ENCODE measurements at places on chromosomes 3 and 15.

DNA sequence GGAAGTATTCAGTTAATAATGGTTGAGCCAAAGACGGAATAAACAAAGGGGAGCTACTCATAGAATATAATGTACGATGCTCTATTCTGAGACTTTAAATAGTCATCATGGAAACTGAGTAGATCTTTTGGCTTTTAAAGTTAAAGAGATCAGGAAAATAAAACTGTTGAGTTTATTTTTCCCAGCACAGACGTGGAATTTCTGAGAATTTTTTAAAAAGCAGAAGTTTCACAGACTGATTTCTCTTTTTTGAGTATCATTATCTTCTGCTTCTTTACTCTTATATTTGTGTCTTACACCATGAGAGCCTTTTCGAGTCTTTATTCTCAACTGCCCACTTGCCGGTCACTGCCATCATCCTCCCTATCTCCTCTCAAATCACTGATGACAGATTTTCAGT is 13.2 kb downstream of the P2RY14 start:
- no peak for DNase-seq

GRCh38 chr3:32176989-32177701 is 61.3 kb upstream of the CMTM8 start:
- no peak for DNase-seq

DNA sequence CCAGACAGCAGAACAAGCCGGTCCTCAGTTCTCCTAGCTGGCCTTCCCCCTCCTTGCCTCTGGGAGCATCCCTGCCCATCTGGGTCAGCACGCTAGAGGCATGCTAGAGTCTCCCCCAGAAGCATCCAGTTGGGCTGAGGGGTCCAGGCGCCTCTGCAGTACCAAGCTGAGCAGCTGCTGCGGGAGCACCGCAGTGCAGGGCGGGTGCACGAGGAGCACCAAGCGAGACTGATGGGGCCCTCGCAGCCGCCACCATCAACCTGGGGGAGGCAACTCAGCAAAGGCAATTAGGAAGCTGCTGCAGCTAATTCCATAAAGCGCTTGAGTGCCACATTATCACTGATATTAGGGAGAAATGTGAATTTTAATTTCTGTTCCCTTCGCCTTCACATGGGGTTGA is 12.4 kb downstream of the CACNA2D3 start:
- no peak for DNase-seq

- DNase-seq = no peak
These were observed 40.9 kb upstream of the RYK start for GRCh38 chr3:134291319-134292254.

DNA sequence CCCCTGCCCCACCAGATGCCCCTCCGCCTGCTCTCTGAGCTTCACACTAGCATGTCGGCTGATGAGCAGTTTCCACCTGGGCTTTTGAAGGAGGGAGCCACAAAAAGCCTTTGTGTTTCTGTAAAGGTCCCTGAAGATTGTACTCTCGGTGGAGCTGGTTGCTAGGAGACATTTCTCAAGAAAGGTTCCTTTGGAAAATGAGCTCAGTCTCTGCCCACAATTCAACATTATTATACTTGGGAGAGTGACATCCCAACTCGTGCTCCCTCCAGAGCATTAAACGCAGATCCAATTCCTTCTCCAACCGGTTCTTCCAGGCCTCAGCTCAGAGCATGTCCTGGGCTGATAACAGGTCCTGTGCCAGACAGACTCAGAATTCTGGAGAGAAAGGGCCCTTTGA is 26.8 kb upstream of the FAM107A start:
- no peak for DNase-seq

- no peak for DNase-seq
These were observed 200.2 kb upstream of the GOLGA6L4 start for GRCh38 chr15:84035399-84035766.

- no peak for DNase-seq
These were observed 39.6 kb downstream of the HGD start for GRCh38 chr3:120642368-120642948.

DNA sequence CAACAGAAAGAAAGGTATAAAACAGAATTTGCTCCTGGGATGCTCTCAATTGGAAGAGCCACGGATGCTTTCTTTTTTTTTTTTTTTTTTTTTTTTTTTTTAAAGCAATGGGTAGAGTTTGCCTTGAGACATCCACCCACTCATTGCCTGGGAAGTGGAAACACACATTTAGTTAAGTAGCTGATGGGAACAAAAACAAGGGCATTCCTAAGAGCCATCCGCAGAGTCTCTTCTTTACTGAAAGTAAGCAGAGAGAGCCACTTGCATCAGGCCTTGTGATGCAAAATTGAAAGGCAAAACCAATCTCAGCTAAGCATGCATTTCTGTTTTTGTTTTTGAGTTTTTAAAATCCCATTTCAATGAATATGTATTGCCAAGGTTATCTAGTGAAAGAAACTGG is 787.9 kb upstream of the LMCD1 start:
- DNase-seq = no peak

DNA sequence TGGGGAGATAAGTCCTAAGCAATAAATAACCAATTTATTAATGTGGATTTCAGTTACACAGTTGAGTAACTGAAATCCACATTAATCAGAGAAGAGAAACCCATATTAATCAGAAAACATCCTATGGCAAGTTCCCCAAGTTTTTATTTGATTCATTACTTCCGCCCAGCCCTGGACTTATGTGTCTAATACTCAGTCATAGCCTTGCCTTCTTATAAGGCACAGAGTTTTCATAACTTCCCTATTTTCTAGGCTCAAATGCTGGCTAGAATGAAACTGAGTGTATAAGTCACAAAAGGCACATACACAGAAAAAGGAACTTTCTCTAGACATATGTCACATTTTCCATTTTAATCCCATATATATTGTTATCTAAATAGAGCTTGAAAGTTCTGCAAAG is 28.8 kb downstream of the CD47 start:
- DNase-seq = no peak

- DNase-seq = no peak
These were observed 4.7 kb upstream of the LRTM1 start for GRCh38 chr3:54932606-54933005.

DNA sequence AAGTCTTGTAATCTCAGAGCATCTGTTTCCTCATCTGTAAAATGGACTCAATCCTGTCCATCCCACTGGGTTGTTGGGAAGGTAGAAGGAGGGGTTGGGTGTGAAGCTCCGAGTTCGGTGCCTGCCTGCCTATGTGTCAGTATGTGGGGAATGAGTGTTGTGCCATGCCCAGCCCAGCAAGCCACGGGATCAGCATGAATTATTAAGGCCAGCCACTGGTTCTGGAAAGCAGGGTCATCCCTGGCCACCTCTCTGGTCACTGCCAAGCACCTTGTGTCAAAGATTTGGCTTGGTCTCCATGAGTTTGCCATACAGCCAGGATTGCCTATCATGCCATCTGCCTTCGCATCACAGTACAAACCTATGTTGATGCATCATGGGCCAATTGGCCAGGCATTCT is 11.5 kb downstream of the TM6SF1 start:
- DNase-seq = no peak

DNA sequence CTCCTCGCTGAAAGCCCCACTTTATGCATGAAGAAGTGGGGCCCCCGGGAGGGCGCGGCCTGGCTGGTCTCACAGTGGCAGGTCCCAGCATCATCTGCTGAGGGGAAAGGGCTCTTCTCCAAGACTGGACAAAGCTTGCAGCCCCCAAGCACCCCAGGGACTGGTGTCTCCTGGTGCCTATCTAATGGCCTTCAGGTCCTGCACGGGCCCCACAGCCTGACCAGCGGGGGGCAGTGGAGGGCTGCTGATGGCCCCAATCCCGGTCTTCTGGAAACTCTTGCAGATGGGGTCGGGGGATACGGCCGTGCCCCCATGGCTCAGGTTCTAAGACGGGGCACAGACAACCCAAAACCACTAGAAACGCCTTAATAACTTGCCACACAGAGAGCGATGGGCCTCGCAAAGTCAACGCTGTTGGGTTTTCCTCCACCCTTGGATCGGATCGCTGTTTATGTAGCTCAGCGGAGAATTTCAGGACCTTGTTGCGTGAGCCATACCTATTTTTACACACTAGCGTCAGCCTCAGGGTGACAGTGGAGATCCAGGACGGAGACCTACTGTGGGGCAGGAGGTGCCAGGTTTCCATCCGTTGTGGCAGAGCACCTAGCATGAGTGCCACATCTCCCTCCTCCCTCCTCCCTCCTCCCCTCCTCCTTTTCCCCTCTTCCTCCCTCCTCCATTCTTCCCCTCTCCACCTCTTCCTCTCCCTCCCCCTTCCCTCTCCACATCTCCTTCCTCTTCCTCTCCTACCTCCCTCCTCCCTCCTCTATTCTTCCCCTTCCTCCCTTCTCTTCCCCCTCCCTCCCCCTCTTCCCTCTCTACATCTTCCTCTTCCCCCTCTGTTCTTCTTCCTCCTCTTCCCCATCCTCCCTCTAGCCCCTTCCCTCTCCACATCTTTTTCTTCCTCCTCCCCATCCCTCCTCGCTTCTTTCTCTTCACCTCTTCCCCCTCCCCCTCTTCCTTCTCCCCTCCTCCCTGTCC is 79.3 kb upstream of the ALDH1L1 start:
- no peak for DNase-seq

DNA sequence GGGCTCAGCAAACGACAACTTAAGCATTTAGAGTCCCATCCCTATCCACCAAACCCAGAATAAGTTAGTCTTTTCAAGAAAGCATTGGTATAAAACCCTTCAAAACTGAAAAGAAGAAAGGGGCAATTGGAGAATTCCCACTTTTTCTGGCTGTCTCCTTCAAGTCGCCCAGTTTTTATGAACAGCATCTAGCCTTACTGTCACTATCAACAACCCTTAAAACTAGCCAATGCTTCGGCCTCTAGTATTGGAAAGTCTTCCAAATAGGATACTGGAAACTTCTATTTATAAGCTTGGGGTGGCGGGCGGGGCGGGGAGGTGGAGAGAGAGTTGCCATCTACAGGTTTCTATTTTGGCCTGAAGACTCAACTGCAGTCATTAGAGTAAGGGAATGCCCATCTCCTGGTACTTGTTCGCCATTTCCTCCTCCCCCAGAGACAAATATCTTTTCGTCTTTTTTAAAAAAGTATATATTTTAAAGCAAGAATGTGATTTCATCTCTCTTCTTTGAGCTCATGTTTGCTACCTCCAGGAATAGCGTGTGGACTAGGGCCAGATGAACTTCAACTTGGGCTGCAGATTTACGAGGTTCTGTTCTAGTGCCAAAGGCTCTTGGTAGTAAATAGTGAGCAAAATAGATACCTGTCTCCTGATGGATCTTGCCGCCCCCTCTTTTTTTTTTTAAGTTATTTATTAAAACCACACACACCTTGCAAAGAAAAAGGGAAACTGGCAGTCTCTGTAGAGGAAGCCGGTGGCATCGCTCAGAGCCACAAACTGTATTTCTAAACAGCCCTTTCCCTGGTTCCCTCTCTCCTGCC is 2.7 kb downstream of the BCL6 start:
- no peak for DNase-seq

GRCh38 chr3:147355753-147356090 is 50.6 kb downstream of the ZIC4 start:
- DNase-seq = no peak

DNA sequence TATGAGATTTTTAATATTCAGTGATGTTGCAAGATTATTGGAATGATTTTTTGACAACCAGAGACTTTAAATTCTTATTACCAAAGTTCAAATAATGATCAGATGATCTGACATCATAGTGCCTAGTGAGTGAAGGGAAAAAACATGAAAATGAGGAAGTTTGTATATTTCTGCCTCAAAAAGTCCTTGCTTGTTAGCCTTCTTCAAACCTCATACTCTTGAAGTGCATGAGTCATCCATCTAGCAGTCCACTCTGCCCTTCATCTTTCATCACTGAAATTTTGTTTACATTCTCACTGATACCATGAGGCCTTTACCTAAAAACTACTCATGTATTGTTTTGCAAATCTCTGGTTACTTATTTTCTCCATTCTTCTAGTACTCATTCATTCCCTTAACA is 23.9 kb upstream of the OR5H6 start:
- no peak for DNase-seq

DNA sequence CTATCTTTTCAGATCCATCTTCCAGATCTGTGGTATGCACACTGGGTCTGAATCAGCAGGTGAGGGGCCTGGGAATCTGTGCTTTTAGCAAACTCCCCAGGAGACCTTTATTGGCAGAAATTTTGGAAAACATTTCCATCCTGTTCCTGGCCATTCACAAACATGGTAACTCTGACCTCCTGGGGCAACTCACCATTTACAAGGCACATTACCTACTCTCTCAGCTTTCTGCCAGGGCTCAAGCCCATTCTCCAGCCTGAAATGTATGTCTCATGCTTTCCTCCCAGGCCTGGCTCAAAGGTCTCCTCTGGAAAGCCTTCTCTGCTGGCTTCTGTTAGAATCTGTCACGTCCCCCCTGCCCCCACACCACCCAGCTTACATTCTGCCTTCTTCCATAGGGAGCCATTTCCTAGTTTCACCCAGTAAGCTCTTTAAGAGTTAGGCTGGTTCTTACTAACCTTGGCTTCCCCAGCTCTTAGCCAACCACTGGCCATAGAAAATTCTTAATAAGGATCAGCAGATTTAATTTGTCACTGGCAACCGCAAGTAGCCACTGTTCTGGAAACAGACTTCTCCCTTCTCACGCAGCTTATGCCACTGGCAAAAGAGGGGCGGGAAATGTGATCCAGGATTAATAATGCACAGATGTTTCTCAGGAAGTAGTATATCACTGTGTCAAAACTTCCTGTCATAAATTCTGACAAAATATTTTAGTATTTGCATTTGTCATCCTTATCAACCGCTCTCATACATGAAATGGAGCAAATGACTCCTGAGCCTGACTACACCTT is 55.0 kb downstream of the RORA start:
- no peak for DNase-seq

GRCh38 chr15:80562033-80562432 is 133.1 kb upstream of the ABHD17C start:
- no peak for DNase-seq

DNA sequence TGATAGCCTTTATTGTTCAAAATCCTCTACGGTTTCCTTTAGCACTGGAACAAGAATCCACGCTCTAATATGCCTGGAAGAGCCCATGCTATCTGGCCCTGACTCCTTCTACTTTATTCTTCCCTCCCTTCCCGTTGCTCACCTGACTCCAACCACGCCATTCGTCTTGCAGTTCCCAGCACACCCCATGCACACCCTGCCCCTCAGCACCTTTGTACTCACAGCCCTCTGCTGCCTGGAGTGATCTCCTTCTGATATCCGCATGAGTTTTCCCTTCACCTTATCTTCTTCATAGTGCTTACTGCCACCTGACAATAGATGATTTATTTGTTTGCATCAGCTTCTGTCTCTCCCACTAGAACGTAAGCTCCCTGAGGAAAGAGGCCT is 16.6 kb upstream of the BCL2A1 start:
- no peak for DNase-seq

DNA sequence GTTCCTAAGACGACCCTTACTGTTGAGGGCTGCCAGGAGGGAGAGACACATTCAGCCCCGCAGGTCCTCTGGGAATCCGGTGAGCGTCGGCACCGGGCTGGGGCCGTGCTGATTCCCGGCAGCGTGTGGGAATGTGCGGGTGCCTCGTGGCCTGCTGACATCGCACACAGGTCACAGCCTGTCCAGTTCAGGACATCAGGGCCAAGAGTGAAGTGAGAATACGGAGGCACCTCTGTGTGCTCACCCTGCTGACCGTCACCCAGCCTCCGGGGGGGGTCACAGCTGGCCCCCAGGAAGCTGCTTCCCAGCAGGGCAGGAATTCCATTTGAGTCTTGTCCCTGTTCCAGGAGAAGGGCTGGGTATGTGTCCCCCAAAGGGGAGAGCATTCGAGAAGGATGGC is 53.6 kb downstream of the PGPEP1L start:
- no peak for DNase-seq

Measured in activated T-helper 1 cell treated with anti-CD3 and anti-CD28 coated beads, Interleukin-2, amount 50 U/mL, for 16 hours (primary cell).